ENCODE measurements at places on chromosomes 6 and 20.

- DNase-seq, result no peak
Observed at GRCh38 chr6:135796643-135797305, 54.7 kb upstream of the PDE7B start.

GRCh38 chr20:10554285-10554684 is 119.2 kb downstream of the SLX4IP start:
- no peak for DNase-seq

GRCh38 chr20:54085910-54086309 is 15.5 kb upstream of the BCAS1 start:
- no peak for DNase-seq

DNA sequence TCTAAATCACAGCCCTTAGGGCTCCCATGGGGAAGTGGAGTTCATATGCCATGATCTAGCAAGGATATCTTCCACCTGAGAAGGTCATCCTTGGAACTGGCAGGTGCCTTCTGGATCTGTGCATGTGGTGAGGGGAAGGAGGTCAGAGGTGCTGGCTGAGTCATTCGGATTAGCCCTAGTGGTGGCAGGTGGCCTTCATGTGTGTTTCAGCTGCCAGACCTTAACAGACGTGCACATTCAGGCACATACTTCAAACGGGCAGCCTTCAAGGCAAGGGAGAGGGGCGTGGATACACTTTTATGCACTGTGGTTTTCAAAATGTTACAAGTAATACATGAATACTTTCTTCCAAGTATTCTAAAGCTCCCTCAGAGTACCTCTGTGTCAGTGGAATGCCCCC is 51.2 kb downstream of the BMP6 start:
- no peak for DNase-seq

- DNase-seq, result no peak
Observed at GRCh38 chr6:139175389-139175948, 40.6 kb downstream of the HECA start.

GRCh38 chr6:36318690-36319435 is 17.8 kb downstream of the BNIP5 start:
- no peak for DNase-seq

GRCh38 chr6:169859978-169860703 is 108.7 kb downstream of the ERMARD start:
- DNase-seq, result no peak

DNA sequence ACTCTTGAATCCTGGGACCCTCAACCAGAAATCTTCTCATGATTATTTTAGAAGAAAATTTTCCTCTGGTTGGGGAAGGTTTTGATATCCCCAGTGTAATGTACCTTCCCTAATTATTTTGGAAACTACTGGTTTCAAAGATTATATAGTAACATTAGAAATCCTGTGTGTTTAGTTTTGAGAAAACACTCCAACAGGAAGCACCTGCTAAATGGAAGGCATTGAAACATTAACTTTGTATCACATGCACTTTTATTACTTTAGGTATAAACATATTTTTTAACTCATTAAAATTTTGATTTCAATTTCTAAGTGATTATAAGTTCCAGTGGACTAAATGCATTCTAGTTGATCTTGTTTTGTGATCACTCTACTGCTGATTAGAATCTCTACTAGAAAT is 109.3 kb downstream of the SESN1 start:
- DNase-seq, result no peak

DNA sequence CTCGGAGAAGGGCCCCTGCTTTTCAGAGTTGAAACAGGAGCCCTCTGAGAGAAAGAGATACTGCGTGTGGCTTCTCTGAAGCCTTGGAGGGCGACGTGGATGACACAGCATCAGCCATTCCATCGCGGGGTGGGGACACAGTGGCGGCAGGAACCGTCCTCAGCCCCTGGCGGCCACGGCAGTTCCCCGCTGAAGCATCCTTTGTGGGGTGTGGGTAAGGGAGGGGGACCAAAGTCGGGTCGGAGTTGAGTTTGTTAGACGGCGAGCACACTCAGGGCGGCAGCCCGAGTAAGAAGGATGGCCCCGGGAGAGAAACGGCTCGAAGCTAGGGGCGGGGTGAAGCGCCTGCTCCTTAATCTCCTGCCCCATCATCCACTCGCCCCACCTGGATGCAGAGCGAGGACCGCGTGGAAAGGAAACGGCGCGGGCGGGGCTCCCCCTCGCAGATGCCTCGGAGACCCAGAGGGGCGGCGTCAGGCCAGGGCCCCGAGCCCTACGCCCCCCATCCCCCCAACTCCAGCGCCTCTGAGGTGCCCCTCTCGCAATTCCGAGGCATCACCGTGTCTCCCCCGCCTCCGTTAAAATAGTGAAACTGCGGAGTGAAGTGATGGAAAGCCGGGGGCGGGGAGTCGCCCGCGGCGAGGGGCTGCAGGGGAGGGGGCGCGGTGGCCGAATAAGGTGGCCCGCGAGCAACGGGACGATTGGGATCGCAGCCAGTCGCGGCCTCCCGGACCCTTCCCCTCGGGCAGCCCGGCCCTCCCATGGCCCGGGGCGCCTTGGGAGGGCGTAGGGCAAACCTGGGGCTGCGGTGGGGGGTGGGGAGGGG is 796 bp upstream of the RREB1 start:
- DNase-seq, result no peak

DNA sequence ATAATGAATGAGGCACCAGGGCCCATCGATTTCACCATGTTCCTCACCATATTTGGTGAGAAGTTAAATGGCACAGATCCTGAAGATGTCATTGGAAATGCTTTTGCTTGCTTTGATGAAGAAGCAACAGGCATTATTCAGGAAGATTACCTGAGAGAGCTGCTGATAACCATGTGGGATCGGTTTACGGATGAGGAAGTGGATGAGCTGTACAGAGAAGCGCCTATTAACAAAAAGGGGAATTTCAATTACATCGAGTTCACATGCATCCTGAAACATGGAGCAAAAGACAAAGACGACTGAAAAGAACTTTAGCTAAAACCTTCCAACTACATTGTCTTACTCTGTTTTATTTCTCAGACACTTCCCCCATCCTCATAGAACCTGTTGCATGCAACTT is 21.6 kb upstream of the ZBTB22 start:
- DNase-seq, result no peak

DNA sequence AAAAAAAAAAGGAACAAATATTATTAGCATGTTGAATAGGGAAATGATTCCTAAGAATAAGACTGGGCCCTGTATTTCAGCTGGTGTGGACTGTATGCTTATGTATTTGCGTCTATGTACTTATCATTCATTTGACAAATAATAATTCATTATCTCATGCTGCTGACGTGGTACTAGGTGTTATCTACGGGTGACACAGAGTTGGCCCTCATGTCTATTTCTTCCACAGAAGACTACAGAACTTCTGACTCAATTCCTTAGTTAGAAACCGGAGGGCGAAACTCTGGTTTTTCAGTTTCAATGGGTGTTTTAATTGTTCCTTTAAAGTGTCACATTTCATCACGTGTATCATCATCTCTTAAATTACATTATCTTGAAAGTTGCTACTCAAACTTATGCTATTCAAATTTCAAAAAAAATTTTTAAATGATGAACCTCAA is 305.9 kb downstream of the CLIC5 start:
- no peak for DNase-seq

DNA sequence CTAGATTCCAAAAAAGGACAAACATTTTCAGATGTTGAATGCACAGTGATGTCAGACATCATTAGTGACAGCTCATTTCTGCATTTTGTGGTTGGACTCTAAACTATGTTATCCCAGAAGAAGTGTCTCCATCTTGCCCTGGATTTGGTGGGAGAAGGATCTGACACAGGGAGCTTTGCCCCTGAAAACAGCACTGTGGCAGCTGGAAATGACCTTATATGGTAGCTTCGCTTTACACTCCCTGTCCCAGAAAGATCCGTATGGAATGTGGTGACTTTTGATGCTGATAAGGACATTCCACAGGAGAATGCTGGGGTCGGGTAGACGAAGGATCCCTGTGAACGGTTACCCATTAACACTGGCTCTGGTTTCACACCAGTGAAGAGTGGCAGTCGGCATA is 87.2 kb upstream of the EDN1 start:
- no peak for DNase-seq

DNA sequence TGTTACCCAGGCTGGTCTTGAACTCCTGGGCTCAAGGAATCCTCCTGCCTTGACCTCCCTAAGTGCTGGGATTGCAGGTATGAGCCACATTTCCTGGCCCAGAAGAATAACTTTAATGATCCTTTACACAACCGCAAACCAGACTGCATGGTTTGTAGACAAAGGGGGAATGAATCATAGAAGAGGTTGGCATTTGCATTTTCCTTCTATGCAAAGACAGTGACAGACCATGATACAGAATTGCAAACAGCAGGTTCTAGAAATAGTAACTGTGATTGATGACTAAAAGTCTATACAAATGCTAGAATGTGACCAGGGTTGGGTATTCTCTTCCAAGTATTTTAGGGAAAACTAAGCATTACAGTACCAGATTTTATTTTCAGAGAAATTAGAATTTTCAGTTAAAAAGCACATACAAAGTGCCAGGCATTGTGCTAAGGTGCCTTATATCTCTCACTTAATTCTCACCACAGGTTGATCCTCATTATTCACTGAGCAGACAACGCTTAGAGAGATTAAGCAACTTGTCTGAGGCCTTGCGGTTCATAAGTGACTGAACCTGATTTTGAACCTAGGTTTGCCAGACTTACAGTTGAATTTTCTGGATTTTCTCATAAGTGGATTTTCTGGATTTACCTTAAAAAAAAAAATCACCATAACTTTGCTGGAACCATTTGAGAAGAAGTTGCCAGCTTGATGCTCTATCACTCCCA is 146.6 kb downstream of the ZFAND3 start:
- DNase-seq, result no peak

Data from NCI-H2171 (cell line).